CD4-positive, alpha-beta T cell treated with Interleukin-6 for 4 hours (primary cell): ENCODE measurements at places on chromosomes 4 and X.

- no peak for DNase-seq
Measured at GRCh38 chrX:2261831-2262667, 238.7 kb downstream of the DHRSX start.

DNA sequence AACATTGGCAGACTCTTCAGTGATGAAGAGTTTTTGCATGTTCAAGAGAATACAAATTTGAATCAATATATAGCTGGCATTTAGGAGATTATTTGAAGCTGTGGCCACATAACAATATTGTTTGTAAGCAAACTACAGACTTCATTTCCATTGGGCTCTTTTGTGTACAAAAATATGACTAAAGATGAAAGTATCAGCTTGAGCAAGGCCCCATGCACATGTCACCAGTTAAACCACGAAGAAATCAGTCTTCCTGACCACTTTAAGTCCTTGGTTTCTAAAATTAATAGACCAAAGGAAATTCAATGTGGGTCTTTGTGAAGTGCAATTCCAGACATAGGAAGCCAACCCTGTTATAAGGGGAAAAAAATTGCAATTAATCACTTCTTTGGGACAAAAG, 1664.6 kb upstream of the ADGRL3 start:
- DNase-seq: no peak

DNA sequence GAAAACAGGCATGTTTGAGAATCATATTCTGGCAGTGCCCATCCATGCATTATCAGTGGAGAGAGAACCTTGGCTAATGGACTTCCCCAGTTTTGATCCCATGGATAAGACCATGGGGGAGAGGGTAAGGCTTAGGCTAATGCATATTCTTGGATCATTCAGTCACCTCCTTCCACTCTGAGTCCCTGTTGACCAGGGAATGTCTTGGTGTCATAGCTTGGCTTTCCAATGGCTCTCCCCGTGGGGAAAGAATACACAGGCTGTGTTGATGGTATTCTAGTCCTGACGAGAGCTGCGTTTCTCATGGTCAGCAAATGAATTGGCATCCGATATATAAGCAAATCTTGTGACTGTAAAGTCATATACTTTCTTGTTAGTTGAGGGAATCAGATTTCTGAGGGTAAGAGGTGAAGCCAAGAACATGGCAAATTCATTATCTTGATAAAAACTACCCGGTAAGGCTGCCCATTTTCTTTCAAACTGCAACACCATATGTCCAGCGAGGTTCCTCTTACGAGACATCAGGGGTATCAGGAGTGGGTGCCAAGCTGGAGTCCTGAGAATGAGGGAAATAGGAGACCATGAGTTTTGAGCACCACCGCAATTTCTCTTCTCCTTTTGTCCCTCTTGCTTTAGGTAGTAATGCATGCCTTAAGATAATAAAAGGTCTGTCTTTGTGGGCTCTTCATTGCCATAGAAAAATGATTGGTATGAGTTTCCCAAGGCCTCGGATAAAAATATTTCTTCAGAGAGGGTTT, 18.0 kb downstream of the RHOH start:
- no peak for DNase-seq

GRCh38 chr4:19224820-19225219, 1026.9 kb upstream of the SLIT2 start:
- DNase-seq: no peak

- peak; percentile 28 for DNase-seq
Measured at GRCh38 chrX:136227948-136228838, 23.0 kb downstream of the MAP7D3 start.

DNA sequence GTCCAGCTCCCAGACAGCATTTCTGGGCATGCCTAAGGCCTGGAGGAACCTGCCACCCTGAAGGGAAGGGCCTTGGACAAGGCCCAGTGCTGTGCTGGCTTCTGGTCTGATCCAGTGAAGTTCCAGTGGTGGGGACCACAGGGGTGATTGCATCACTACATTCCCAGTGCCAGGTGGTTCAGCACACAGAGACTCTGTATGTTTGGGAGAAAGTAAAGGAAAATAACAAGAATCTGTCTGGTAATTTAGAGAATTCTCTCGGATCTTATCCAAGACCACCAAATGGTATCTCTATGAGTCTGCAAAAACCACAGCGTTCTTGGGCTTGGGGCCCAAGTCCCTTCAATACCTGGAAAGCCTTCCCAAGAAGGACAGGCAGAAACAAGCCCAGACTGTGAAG, 131.8 kb upstream of the MAD2L1 start:
- DNase-seq: no peak

DNA sequence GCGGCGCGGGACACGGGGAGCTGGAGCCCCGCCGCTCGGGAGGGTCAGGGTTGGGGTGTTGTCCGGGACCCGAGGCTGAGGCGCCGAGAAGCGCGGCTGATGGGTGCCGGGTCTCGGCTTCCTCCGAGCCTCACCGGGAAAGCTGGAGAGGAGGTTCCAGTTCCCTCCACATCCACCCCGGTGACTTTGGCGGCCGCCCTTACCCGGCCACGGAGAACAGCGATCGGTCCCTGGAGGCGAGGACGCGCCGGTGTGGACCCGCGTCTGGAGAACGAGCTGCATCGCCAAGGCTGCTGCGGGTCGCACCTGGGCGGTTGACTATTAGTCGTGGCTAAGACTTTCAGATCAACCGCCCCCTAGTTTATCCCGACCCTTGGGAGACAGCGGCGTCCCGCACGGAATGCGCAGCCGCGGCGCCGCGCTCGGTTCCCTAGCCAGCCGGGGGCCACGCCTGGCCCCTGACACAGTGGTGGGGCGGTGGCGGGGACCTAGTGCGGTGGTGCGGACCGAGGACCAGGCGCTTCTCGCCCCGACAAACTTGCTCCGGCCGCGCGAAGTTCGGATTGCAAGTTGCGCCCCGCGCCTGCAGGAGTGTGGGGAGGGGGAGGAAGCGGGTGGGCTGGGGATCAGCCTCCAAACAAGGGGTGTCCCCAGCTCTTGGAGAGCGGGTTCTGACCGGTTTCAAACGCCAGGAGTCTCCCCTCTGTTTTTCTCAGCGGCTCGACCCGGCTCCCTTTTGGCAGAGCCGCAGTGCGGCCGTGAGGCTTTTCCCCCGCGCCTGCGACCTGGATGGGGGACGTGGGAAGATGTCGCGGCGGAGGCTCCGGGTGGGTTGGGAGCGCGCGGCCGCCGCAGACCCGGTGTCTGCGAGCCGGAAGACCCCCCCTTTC, 568 bp downstream of the FHDC1 start:
- no peak for DNase-seq

- no peak for DNase-seq
Measured at GRCh38 chr4:4810092-4810774, 49.2 kb upstream of the MSX1 start.

DNA sequence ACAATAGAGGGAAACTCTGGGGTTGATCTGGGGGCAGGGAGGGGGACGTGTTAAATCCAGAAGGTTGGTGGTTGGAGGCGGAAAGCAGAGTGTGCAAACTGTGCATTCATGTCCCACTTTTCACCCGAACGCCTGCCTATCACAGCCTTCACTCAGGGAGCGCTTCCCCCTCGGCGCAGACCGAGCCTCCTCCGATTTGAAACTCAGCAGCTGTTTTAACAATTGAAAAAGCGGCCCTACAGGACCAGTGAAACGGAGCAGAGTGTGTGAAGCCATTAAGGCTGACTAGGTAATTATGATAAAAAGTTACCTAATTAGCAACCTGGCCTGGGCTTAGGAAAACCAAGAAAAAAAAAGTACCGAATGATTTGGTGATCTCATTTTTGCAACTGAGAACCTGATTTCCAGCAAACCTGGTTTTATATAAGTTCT, 685 bp upstream of the NDNF start:
- DNase-seq: peak; percentile 19

GRCh38 chr4:142600952-142601351, 245.1 kb downstream of the INPP4B start:
- DNase-seq: no peak

DNA sequence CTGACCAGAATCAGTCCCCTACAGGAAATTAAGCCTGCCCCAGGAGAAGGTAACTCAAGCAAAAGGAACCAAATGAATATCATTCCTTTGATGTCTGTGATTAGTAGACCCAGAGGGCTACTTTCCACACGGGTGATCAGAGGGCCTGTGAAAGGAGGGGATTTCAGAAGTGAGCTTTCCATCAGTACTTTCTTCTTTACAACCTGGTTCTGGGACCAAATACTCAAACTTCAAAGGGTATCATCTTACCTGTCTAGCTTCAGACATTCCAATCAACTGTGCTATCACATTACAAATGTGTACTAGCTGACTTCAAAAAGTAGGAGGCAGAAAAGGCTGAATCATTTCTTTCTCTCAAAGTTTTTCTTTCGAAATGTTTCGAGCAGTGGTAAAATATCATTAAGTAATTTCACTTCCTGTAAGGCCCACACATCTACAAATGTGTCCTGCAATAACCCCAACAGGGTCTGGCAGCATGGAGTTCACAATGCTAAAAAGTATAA, 23.9 kb downstream of the ACSL4 start:
- DNase-seq: no peak

GRCh38 chr4:26289401-26289800, 31.4 kb upstream of the RBPJ start:
- DNase-seq: no peak

GRCh38 chrX:70452143-70452733, 7.6 kb downstream of the DLG3 start:
- peak; percentile 66 for DNase-seq

GRCh38 chrX:97211070-97211469, 327.4 kb downstream of the RPA4 start:
- no peak for DNase-seq

- no peak for DNase-seq
Measured at GRCh38 chr4:182222766-182223165, 20.4 kb upstream of the TENM3 start.

- DNase-seq: no peak
Measured at GRCh38 chr4:135485371-135485770, 1283.8 kb upstream of the PABPC4L start.

GRCh38 chr4:48244665-48245064, 25.0 kb downstream of the TEC start:
- DNase-seq: no peak

DNA sequence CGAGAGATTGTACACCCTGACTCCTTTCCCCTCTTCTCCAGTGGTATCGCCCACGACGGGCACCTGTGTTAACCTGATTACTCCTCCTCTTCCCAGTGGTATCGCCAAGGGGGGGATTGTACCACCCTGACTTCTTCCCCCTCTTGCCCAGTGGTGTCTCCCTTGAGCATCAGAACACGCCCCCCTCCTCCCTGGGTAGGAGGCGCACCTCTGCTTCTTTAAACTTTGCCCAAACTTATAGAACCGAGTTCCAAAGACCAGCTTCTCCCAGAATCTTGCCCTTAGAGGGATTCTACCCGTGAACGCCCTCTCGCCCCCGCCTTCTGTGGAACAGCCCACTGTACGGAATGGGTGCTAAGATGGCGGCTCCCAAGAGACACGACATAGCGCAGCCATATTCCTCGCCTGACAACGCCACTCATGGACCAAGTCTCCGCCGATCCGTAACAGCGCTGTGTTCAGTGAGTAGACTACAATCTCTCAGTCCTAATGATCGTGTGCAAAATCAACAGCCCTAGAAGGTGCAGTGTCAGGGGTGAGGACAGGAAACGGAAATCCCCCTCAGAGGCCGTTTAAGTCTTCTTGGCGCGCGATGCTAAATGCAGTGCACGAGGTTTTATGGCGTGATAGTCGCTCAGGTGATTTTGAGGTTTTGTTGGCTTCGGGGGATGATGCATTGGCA, 4.2 kb upstream of the ZNF157 start:
- DNase-seq: peak; percentile 78

GRCh38 chr4:26860922-26861433, 337 bp downstream of the STIM2 start:
- DNase-seq: peak; percentile 63

DNA sequence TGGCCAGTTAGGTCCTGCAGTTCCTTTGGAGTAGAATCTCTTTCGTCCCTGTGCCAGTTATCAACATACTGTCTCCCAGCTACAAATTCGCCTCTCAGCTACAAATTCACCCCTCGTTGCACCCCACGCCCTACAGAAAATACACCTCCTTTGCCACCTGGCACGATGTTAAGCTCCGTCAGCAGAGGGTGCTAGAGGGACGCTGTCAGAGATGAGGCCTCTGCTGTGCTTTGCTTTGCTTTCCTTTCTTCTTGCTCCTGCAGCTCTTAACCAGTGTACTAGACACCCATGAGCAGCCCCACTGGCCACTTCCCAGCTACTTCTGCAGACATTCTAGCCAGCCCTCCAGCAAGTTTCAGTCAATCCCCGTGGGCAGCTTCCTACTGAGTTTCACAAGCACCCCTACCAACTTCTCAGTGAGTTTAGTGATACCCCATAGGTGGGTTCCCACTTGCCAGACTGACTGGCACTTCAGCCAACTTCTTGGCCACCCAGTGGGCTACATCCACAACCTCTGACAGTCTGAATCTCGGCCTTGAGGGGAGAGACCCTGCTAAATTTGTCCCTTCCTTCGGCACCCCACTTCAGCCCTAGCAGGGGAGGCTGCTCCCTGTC, 21.8 kb downstream of the HAUS3 start:
- peak; percentile 85 for DNase-seq

- DNase-seq: no peak
Measured at GRCh38 chrX:77505227-77505626, 58.0 kb downstream of the FGF16 start.
